ENCODE measurements at places on chromosomes 11 and 22.
A peak's percentile ranks its signal among the peaks of the same experiment; 100 is the strongest.

DNA sequence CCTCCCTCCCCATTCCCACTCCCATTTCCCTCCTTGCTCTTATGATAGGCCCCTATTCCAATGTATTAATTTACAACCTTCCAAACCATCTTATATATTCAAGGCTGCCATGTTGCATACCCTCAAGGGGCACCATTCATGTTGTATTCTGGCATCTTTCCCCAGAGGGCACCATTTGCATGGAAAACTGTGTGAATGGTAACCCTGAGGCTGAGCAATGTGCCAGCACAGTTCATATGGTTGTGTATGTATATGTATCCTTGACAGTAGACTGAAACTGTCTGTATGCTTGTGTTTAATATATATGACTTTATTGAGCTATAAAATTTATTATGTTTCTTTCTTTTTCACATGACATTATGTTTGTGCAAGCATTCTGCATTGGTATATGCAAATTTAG lies 7.3 kb downstream of the RASSF10 start:
- DNase-seq, result no peak

- no peak for DNase-seq
Observed at GRCh38 chr11:1921574-1922141, 2.2 kb downstream of the TNNT3 start.

GRCh38 chr11:83538286-83538685 lies 252.1 kb upstream of the CCDC90B start:
- no peak for DNase-seq

DNA sequence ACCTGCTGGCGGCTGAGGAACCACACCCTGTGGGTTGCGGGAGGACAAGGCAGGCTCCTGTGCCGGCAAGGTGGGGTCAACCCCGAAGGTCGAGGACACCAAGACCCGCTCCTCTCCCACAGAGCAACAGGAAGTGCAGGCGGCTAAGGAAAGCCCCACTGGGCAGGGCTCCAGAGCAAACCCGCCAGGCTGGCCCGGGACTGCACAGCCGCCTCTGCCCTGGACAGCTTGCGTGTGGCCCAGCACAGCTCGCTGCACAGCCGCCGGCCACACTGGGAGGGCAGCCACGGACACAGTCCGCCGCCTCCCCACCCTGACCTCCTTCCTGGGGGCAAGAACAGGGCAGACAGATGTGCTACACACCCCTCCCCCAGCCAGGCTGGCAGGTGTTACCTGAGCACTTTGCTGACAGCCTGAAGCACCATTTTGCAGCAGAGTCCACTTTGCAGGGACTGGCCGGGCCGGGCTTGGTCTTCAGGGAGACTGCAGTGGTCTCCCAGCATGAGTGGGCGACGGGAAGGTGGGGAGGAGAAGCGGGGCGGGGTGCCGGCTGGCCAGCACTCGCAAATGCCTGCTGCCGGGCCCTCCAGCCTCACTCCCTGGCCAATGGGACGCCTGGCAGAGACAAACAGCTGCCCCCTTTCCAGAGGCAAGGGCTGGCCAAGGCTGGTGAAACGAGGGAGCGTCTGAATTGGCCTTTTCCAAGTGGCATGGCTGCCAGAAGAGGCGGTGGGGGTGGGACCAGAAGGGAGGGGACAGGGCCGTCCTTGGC lies at the start of gene MOB2:
MOB2 (minus strand) TSS at position 726 of the 772 bp plus-strand sequence; CDS start at position 503, 223 bp downstream.
- no peak for DNase-seq

DNA sequence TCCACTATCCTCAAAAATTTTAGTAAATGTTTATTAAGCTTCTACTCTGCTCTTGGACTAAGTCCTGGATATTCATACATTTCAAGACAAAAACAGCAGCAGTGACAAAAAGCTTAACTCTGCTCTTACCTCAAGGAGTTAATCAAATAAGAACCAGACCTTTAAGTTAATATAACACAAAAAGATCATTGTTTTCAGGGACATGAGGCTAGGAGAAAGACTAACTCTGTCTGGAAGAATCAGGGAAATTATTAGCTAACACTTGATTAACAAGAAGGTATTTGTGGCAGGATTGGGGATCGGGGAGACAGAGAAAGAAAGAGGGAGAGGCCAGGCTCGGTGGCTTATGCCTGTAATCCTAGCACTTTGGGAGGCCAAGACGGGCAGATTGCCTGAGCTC lies 74.4 kb downstream of the PPP2R1B start:
- no peak for DNase-seq

- DNase-seq, result no peak
Observed at GRCh38 chr22:43681731-43682360, 130.3 kb downstream of the EFCAB6 start.

DNA sequence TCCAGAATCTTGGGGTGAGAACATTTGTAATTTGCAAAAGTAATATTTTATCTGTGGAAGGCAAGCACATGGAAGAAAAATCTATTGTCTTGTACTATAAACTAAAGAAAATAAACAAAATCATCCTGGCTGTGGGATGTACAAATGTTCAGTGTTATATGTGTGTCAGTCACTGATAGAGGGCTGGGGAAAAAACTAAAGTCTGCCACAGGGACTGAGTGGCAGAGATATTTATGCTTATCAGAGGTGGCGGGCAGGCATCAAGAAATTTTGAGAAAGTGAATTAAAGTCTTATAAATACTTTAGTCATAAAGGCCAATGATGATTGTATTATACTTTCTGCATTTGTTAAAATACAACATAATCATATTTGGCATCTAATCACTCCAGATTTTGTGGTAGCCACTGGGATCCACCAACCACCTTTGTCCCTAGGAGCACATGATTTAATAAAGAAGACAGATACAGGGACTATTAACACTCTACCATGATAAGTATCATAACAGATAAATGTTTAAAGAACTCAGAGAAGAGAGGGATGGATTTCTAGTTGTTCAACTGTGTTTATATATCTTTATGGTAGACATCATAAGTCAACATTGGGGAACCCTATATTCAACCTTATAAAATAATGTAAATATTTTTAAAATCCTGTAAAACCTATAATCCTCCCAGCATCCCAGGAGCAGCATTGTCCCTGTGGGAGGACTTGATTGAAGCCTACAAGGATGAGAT lies 2.6 kb upstream of the ENDOD1 start:
- DNase-seq, result no peak

GRCh38 chr11:129743112-129743815 lies 72.4 kb upstream of the TMEM45B start:
- no peak for DNase-seq

- DNase-seq, result no peak
Observed at GRCh38 chr11:111674941-111675340, 72.7 kb downstream of the SIK2 start.

DNA sequence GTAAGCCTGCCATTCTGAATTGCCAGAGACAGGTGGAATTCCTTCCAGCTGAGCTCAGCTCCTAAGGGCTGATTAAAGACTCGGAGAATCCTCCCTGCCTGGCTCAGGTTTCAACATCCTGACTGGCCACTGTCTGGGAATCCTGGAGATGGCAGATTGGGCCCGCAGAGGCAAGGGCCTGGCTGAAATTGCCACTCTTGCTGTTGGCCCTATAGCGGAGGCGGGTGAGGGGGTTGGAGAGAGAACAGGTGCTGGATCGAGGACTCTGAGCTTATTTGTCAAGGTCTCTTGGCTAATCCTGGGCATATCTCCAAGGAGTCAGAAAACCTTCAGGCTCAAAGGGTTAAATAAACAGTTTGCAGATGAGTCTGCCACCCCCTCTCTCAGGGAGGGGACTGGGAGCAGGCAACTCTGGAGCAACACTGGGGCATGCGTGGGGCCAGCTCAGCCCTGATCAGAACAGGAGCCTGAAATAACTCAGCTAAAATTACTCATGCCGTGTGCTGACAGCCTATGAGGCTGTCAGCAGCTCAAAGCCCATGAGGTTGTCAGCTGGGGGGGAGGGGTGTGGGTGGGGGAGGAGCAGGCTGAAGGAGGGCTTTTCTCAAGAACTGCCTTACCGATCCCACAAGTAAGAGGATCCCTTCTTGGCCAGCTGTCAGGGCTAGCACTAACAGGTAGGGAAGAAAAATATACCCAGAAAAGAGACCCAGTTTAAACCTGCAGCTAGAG lies 14.7 kb upstream of the MFRP start:
- DNase-seq, result peak; percentile 86

- DNase-seq, result no peak
Observed at GRCh38 chr22:21709688-21710087, 25.9 kb downstream of the YPEL1 start.

- no peak for DNase-seq
Observed at GRCh38 chr11:119650251-119650650, 78.7 kb downstream of the NECTIN1 start.

DNA sequence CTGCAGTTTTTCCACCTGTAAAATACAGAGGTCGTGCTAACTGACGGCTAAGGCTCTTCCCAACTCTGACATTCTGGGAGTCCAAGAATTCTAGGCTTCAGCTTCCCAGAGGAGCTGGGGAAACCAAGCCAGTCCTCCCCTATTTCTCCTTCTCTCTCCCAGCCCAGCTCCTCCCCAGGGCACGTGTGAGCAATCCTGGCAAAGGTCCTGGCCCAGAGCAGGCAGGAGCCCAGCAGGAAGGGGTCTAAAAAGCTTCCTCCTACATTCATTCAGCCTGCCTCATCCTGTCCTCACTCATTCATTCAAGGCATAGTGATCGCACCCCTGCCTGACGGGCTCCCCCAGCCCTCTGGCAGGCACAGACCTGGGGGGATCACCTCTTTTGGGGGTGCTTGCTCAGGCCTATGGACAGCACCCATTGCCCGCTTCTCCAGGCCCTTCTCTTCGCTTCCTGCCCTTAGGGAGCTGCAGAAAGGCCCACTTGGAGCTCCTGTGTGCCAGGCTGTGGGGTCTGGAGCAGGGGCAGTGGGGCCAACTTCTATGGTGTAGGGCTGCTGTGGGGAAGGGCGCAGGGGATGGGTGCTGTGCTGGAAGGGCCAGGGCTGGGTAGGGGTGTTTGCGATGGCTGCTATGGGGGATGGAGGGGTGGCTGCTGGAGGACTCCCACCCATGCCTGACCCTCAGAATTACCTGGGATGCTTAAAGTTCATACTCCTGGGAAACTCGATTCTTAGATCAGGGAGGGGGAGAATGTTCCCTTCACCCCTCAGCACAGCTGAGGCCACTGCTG lies 9.8 kb downstream of the KCNC1 start:
- no peak for DNase-seq

DNA sequence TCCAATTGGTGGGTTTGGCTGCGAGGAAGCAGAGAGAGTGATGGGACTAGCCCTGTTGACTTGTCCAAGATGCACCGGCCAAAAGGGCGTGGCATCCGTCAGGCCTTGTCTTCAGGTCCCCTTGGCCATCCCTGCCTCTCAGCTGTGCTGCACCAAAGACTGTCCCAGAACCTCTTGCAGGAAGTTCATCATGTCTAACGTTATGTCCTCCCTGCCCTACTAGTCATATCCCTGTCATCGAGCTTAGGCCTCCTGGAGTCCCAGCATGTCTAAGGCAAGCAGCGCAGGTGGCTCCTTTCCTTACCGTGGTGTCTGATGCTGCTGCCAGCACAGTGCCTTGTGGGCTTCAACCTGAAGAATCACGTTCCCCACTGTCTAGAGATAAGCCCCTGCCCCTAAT lies 51.2 kb downstream of the NECTIN1 start:
- DNase-seq, result no peak

DNA sequence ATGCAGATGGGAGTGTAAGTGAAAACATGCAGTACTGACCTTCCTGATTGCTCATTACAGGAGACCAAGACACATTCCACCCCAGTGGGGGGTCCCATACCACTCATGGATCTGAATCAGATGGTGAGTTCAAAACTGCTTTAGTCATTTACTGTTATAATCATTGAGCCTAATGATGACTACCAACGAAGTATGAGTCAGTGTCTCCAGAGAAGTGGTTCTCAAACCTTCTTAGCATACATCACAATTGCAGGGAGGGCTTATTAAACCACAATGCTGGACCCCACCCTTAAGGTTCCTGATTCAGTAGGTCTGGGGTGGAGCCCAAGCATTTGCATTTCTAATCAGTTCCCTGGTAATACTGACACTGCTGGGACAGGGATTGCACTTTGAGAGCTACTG lies 75.8 kb downstream of the CD44 start:
- DNase-seq, result peak; percentile 74

- DNase-seq, result no peak
Observed at GRCh38 chr11:13298765-13299164, 21.2 kb downstream of the BMAL1 start.

DNA sequence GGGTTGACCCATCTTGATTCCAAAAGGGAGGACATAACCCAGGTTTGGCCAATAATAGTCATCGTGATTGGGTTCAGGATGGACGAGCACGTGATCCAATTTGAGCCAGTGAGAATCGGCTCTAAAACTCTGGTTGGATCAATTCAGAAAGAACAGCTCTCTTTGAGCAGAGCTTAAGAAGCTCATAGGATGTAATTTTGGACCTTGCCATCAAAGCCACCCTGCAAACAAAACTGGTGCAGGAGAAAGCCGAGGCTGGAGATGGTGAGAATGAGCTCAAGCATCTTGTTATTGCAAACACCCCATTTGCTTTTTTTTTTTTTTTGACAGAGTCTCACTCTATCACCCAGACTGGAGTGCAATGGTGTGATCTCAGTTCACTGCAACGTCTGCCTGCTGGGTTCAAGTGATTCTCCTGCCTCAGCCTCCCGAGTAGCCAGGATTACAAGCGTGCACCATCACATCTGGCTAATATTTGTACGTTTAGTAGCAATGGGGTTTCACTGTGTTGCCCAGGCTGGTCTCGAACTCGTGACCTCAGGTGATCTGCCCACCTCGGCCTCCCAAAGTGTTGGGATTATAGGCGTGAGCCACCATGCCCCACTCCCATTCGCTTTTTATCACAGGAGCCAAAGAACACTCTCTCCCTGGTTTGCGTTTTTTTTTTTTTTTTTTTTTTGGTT lies 13.8 kb upstream of the MIAT start:
- no peak for DNase-seq

GRCh38 chr22:42889304-42889703 lies 32.2 kb upstream of the ARFGAP3 start:
- DNase-seq, result no peak

DNA sequence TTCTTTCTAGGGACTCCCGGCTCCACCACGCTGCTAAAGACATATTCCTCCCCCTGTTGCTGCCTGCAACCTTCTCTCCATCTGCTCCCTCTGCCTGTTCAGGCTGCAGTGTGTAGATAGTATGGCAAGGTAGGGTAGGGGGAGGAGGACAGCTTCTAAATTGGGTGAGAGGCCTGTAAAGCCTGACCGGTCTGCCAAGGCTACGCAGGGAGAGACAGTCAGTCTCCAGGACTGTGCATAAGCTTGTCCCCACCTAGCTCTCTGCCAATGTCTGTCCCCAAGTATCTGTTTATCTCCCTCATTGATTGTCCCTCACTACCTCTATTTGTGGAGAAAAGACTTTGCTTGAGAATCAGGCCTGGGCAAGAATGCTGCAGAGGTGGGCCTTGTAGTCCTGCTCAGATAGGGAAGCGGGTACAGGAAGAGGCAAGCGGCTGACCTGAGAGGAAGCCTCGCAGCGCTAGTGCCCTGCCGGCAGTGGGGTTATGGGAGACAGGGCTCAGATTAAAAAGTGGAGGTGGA lies 871 bp upstream of the SEZ6L start:
- no peak for DNase-seq

DNA sequence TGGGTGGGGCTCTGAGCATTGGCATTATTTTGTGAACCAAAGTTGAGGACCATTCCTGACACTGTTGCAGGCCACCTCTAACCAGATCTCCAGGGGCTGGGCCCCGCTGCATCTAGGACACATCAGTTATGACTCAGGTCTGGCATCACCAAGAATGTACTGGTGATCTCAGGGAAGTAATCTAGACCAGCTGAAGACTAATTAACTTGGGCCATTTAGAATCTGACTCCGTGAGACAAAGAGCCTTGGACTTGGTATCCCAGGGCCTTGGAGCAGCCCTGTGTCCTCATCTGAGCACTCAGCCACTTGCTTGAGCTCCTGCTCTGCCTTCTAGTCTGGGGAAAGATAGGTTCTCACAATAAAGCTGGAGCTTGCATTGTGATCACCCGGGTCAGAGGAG lies 200.6 kb downstream of the KIRREL3 start:
- no peak for DNase-seq

- DNase-seq, result no peak
Observed at GRCh38 chr22:20639343-20639742, 131.9 kb downstream of the MED15 start.

Measured in stimulated activated CD4-positive, alpha-beta T cell treated with anti-CD3 and anti-CD28 coated beads, Interleukin-1b, Interleukin-23, amount 100 ng/mL, for 48 hours (primary cell).